ENCODE measurements at places on chromosomes 6 and 20.

- DNase-seq, result no peak
Measured at GRCh38 chr6:16821834-16822264, 60.6 kb upstream of the ATXN1 start.

DNA sequence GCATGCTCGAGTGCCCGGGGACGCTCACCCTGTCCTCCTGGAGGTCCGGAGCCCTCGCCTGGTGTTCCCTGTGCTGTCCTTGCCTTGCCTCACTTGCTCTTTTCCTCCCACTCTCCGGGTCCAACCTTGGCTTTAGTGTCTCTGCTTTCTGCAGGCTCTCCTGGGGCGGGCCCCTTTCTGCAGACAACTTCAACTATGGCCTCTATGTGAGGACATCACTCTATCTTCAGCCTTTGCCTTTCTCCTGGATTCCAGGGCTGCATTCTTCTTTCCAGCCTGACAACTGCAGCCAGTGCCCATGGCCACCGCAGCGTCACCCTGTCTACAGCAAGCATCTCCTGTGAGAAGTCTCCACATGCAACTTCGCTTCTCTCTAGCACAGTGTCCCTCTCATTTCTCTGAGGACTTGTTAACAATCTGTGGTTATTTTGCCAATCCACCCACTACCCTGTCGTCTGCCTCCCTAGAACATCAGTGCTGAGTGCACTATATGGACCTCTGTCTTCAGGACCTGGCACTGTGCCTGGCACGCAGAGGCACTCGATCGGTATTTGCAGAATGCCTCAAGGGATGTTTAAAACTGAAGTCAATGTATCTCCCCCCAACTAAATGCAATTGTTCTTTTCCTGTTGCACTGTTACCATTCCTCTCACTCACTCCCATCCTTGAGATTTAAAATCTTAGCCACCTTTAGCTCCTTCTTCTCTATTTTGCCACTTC, 35.9 kb downstream of the FOXC1 start:
- DNase-seq, result no peak

- no peak for DNase-seq
Measured at GRCh38 chr6:86459978-86460377, 477.4 kb upstream of the HTR1E start.

DNA sequence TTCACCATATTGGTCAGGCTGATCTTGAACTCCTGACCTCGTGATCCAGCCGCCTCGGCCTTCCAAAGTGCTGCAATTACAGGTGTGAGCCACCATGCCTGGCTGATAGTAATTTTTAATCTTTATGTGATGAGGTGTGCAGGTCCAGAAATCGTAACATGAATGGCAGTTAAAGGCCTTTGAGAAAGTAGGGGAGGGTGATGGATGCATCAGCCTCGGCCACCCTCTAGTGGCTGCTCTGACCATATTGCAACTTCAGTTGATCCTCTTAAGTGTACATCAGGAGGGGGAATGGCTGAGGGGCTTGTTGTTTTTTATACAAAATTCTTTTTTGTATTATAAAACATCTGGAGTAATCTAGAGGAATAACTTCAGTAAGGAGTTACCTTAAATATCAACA, 193.0 kb downstream of the ZFAND3 start:
- DNase-seq, result no peak

DNA sequence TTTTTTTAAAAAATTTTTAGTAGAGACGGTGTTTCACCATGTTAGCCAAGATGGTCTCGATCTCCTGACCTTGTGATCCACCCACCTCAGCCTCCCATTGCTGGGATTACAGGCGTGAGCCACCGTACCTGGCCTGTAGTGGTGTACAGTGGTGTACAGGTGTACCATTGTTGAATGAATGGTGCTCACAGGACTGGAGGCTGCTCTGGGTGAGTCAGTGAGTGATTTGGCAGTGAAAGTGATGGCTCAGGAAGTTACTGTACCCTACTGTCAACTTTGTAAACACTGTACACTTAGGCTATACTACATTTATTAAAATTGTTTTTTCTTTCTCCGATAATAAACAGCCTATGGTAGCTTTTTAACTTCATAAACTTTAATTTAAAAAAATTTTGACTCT, 122.8 kb upstream of the EEF1E1 start:
- DNase-seq, result no peak

DNA sequence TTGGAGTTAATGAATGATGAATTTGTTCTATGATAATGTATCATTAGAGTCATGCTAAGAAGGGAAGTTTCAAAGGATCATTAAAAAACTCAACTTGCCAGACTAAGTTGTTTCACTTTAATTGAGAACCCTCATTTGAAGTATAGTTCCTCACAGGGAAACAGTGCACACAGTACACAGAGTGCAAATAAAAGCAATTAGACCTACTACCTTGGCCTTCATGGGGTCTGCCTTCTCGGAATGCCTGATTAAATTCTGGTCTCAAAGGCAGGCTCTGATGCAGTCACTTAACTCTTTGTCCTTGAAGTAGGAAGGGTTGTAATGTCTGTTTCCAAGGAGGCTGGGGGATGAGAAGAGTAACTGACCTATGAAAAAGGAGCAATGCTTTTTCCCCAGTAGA, 457.3 kb downstream of the TBC1D32 start:
- DNase-seq, result no peak

DNA sequence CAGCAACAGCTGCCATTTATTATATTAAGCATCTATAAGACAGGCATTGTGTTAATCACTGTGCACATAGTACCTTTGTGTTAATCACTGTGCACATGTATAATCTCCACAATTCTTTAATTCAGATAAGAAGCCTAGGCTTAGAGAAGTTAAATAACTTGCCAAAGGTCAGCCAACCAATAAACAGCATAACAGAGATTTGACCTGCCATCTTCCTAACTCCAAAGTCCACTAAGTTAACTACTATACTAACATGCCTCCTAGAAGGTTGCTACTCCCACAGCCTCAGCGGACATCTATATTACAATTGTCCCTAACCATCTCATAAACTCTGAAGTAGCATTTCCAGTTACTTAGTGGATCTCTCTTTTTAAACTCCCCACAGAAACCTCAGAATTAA, 3.7 kb downstream of the BTBD9 start:
- DNase-seq, result no peak

- DNase-seq, result no peak
Measured at GRCh38 chr20:52303281-52303950, 111.8 kb upstream of the ZFP64 start.

- DNase-seq, result no peak
Measured at GRCh38 chr20:16069389-16070010, 503.7 kb downstream of the KIF16B start.

- no peak for DNase-seq
Measured at GRCh38 chr20:49698477-49698876, 15.2 kb downstream of the B4GALT5 start.

DNA sequence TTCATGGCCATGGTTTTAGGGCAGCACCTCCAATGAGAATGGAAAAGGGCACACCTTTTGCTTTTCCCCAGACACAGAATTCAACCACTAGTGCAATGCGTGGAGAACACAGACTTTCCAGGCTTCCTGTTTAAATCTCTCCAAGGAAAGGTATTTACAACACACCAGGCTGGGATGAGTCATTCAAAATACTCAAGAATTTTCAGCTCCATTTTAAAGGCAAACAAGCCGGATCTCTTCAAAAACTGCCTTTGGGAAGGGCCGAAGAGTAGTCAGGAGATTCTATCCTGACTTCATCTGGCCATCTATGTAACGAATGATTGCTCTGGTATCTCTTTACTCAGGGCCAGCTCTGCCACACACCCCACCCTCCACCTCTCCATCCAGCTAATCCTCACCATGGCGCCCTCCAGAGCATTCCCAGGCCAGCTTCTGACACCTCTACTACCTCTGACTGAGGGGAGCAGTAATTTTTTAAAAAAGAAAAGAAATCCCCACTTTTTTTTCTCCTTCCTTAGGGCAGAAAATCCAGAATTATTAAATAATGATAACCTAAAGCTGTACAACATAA, 254.6 kb downstream of the LY86 start:
- peak; percentile 14 for DNase-seq
